ENCODE measurements at places on chromosomes 6 and 20.

DNA sequence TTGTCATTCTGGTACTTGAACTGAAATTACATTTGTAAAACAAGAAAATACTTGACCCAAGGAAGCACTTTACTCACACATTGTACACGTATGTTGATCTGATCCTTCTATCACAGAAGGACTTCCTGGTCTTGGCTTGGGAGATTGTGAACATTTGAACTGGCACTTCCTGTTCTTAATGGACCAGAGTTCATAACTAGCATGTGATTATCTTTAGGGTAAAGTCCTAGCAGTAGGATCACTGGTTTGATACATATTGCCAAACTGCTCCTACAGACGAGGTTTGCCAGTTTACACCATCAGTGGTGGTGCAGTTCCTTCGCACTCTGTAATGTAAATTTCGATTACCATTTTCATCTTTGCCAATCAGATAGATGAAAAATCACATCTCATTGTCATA, 12.7 kb downstream of the HECA start:
- DNase-seq, result peak; percentile 27

- DNase-seq, result no peak
Observed at GRCh38 chr6:25756382-25757363, 2.1 kb downstream of the SLC17A4 start.

- DNase-seq, result no peak
Observed at GRCh38 chr6:116136933-116137340, 11.0 kb upstream of the COL10A1 start.

DNA sequence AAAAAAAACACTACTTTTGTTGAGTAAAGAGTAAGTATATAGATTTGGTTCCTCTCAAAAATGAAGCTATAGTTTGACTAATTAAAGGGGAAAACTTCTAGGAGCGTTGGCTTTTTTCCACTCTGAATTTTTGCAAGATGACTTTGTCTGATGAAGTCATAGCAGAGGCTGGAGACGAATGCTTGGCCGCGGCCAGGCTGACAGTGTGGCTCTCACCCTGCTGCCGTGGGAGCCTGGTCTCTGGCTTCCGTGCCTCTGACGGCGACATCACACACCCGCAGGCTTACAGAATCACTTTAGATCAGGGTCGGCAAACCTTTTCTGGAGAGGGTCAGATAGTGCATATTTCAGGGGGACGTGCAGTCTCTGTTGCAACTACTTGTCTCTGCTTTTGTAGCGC, 145.0 kb downstream of the PHACTR3 start:
- no peak for DNase-seq

GRCh38 chr20:62782893-62783278, 13.4 kb upstream of the MRGBP start:
- DNase-seq, result no peak

GRCh38 chr6:13453771-13454251, 33.6 kb downstream of the GFOD1 start:
- DNase-seq, result peak; percentile 23

DNA sequence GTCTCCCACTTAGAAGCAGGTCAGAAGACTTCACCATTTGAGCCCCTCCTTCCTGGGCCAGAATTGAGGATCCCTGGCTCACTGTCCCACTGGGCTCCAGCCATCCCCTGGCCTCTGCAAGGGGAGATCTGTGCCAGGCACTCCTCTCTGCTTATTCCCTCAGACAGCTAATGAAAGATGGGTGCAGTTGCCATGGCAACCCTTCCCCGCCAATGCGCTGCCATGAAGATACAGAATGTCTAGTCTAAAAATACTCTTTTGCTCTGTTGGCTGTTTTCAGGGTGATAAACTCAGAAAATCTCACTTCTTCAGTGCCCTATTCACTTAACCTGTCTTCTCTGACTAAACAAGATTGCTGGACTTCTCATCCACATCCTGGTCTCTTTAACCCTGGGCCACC, 13.6 kb upstream of the TTLL2 start:
- no peak for DNase-seq

GRCh38 chr6:105892577-105893262, 193.4 kb upstream of the PRDM1 start:
- DNase-seq, result no peak

- peak; percentile 86 for DNase-seq
Observed at GRCh38 chr6:10694302-10695085, at the start of the genes C6orf52 and PAK1IP1. Gene C6orf52 (minus strand): TSS chr6:10694616. CDS start chr6:10687550, 7,066 bp downstream. Gene PAK1IP1 (plus strand): TSS chr6:10694972. CDS start chr6:10694986, 14 bp downstream.

DNA sequence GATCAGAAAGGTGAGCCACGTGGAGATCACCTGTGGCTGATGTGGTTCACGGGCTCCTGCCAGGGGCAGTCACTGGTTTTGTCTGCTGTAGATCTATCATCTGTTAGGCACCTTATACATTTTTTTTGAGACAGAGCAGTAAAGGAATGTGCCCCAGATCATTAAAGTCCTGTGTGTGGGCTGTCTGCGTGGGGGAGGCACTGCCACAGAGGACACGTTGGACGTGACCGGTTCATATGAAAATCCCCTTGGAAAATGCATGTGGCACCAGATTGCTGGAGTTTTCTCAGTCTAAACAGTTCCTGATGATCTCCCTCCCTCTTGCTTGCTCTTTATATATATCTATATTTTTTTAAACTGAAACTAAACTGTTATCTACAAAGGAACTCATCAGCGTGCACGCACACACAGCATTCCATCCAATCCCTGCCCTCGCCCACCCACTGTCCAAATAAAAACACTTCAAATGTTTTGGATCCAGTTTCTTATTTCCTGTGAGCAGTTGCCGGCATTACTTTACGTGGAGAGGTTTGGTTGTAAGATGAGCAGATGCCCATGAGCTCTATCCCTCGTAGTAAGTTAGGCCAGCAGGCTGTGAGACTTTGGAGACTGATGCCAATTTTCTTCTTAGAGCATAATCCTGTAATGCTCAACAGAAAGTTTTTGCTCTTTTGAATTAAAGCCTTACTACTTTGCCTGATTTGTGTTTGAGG, 161.6 kb upstream of the EXOC2 start:
- no peak for DNase-seq

- no peak for DNase-seq
Observed at GRCh38 chr20:22626496-22626895, 42.1 kb upstream of the FOXA2 start.

DNA sequence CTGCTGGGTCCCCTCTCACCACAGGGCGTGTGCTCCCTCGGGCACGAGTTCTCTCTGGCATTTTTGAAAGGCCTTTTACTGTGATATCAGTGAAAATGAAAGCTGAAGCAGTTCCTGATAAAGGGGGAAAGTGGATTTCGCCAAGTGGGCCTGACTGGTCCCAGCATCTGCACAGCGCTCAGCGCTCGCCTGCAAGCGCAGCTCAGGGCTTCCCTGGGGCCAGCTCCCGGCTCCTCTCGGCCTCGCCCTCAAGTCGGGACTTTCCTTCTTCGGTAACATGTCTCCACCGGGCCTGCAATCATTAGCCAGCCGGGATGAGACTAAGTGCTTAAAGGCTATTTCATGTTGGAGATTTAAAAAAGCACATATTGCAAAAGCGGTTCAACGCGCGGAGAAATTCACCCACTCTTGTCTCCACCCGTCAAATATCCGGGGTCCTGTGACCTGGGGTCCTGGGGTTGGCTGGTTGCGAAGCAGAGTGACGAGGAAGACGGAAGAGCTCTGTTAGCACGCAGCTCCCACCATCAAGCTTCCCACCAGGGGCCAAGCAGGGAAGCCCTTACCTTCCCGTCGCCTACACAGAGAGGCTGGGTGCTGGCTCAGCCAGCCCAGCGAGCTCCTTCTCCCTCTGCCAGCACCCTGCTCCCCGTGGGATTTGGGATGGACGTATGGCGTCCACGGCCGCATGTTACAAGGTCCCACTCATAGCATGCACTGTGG, 114.1 kb downstream of the SMOC2 start:
- DNase-seq, result no peak

DNA sequence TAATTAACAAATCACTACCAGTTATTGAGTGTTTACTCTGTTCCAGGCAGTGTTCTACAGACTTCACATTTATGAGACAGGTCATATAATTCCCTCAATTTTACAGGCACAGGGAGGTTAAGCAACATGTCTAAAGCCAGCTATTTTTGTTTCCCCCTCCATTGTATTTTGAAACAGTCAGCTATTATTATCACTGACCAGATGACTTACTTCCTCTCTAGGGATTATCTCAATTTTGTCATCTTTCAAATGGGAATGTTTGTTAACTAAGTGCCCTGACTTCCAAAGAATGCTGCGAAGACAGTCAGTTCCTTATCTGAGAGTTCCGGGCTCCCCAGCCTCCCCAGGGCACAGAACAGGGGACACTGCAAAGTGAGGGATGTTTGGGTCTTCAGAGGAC, 5.6 kb upstream of the CNPY3 start:
- DNase-seq, result peak; percentile 64

GRCh38 chr6:168400037-168400436, 40.9 kb upstream of the SMOC2 start:
- no peak for DNase-seq

GRCh38 chr20:49705358-49705757, 8.3 kb downstream of the B4GALT5 start:
- no peak for DNase-seq

DNA sequence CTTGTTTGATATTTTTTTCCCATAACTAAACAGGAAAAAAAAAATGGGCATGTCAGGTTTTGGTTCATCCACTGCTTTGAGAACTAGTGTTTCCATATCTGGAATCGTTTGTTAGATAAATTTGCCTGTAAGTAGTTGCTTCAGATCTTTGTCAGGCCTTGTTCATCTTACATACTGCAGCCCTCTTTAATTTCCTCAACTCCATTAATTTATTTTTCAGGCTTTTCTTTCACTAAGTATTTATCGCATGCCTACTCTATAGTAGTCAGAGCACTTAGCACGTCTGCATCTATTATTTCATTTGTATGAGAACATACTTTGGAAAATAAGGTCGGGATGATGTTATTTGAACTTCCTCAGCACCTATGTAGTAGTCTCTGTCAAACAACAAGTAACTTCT, 80.9 kb downstream of the CAP2 start:
- DNase-seq, result no peak

DNA sequence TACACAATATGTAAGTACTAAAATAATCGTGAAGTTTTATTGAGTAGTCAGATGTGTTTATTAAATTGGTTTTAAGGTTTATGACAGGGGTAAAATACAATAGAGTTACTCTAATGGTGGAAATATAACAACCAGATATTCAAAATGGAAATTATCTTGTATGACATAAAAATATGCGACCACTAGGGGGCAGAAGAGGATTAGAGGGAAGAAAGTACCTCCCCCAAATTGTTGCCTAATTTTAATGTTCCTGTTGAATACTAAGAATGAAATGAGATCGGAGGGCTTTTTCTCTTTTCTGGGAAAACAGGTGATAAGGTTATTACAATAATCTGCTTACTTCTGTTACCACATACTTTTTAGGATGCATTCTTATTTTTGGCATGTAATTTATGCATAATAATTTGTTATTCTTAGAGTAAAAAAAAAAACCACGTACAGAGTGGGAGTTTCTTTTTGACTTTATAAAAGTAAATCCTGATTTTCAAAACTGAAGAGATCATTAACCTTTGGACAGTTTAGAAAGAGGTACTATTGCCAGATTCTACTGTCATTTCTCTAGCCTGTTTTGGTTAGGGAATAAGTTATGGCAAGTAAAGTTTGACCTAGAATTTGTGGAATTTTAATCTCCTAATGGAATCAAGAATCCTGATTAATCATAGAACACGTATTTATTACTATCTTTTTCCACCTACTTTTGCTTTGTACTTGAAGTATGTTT, 159.2 kb downstream of the CD109 start:
- peak; percentile 31 for DNase-seq

- DNase-seq, result no peak
Observed at GRCh38 chr6:170227521-170227983, 63.3 kb downstream of the DLL1 start.

DNA sequence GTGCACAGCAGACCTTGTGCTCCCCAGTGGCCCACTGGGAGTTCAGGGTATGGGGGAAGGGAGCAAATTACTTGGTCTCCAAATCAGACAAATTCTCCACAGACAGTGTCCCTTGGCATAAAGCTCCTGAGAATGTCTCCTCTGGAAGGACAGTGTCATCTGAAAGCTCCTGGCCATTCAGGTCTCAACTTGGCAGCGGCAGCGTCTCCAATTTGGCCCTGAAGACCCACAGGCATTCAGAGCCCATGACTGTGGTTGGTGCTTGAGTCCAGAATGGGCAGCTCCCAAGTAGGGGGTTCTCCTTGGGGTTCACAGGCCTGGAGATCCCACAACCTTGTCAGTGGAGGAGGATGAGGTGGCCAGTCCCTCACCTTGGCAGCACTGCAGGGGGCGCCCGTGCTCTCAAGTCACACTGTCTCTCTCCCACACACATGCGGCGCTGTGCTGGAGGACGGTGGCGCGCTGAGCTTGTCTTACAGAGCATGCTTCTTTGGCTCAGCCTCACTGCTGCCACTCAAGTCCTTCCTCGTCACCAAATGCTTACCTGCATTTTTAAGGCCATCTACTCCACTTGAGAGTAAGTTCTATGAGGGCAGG, 20.7 kb downstream of the DYNLRB1 start:
- no peak for DNase-seq

DNA sequence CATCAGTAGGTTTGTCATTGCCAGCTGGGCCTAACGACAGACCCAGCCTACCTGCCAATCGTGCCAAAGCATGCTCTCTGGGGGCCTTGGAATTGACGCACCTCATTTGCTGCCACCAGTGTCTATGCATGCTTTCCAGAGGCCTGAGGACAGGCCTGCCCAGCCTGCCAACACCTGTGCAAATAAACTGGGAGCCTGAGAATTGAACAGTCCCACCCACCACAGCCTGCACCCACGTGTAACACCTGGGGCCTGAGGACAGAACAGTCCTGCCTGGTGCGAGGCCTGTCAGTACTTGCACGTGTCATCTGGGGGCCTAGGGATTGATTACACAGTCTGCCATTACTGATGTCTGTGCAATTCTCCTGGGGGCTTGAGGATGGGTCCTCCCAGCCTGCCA, 6.2 kb upstream of the RNF217 start:
- no peak for DNase-seq

DNA sequence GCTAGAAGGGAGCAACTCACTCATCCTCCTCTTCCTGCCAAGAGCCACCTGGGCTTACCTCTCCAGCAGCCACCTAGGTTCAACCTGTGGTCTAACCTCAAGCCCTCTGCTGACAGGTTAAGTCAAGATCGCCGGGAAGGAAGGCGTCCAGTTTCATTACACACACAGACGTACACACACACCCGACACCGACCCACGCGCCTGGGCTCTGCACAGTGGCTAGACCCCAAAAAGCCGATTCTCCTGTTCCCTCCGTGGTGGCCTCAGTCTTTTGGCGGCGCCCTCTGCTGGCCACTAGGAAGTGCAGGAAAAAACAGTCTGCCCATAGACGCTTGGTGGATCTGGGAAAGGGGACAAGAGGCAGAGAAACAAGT, 52.8 kb downstream of the MRPL14 start:
- no peak for DNase-seq

GRCh38 chr6:136534268-136534667, 16.0 kb downstream of the MAP7 start:
- no peak for DNase-seq

DNA sequence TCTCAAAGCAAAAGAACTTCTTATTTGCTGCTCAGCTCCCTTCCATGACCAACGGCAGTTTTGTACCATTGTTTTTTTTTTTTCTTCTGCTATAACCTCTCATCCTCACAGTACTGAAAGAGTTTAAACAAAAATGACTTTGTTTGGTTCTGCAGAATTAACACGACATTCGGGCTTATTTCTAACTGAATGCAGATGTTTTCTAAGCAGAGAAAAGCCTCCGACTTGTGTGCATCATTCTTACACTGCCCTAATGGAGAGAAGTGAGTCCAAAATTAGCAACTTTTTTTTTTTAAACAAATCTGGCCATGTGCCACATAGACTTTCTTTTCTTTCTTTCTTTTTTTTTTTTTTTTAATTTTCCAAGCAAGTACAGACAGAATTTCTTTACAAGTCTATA, 382.7 kb downstream of the HDGFL1 start:
- DNase-seq, result no peak
